H4 (cell line): ENCODE measurements at places on chromosomes 2 and 18. TPM values are rescaled to one million over a fixed set of nuclear protein-coding genes. Genes with fewer than 3 reads are reported as not detected.

Gene MARCHF4
- total RNA-seq, result 0.15 and 0.29 TPM in 2 replicates

Gene FRZB
- 0.08 and 0.10 TPM in 2 replicates for total RNA-seq

Gene CYS1
- total RNA-seq, result 0.43 and 1.1 TPM in 2 replicates

GRCh38 chr2:234690569-234691213 is 193.8 kb upstream of the ARL4C start:
- no peak for DNase-seq

DNA sequence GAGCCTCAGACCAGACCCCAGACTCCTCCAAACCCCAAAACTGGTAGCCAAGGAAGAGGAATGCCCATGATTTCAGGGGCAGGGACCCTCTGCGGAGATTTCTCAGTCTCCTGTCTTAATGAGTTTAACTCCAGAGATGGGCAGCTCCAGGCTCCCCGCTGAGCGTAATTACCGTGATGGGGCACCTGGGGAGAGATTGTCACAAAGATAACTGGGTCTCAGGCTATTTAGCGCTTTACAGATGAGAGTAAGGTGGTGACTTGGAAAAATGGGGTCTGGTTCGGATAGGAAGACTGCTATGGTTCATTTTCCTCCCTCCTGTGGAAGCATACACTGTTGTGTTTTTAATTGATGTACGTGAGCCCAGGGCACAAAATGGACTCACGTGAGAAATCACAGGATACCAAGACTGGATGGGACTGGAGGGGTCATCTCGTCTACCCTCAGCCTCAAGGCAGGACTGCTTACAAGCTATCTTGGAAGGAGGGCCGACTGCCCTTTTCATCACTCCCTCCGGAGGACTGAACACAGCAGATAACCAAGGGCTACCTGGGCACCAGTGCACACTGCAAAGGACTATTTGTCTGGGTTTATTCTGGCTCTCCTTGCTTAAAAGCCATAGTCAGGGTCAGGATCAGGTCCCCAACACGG is 427.8 kb downstream of the ZNF521 start:
- no peak for DNase-seq

GRCh38 chr2:181658444-181658843 is 1.5 kb upstream of the CERKL start:
- no peak for DNase-seq

Gene ADD2
- total RNA-seq, result 16.3 and 24.3 TPM in 2 replicates

- DNase-seq, result no peak
Measured at GRCh38 chr2:201183365-201183727, 405 bp downstream of the CASP10 start.

Gene LRRC30
- total RNA-seq, result not detected in 2 replicates
